ENCODE measurements at places on chromosomes 6 and 20.

DNA sequence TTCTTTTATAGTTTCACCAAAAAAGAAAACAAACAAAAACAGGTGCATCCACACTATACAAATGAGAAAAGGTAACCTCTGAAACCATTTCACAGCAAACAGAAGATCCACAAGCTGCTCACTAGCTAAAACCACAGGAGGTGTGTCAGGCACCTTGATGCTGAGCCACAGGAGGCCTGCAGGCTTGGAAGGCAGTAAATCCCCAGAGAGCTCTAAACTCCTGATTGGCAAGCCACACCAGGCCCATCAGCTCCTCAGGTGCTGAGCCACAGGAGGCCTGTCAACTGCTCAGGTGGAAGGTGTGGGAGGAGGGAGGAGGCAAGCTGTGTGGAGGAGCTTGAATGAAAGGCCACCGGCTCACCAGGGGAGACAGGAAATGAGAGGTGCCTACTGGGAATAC, 273.0 kb downstream of the PKHD1 start:
- peak; percentile 11 for DNase-seq

DNA sequence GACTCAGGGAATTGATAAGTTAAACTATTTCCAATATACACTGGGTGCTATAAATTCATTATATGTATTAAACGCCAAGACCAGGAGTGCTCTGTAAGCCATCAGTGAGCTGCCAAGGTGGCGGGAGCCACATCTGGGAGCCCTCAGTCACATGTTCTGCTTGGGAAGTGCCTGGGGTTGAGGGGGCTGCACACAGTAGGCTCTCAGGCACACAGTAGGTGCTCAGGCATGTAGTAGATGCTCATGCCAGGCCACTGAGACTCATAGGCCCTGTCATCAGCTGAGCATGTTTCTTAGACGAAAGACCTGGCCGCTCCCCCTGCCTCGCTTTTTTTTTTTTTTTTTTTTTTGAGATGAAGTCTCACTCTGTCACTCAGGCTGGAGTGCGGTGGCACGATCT, 83.3 kb upstream of the BHLHE23 start:
- DNase-seq = no peak

DNA sequence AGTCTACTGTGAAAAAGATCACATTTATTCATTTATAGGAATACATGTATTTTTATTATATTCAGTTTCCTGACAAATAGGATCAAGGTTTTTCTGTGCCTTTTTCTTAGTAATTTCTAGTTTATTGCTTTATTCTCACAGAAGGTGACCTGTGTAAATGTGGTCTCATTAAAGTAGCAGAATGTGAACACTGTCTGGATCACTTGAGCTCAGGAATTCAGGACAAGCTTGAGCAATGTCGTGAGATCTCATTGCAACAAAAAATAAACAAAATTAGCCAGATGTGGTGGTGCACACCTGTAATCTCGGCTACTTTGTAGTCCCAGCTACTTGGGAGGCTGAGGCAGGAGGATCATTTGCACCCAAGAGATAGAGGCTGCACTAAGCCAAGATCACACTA, 516.7 kb downstream of the CDKAL1 start:
- DNase-seq = no peak

GRCh38 chr20:18588574-18588933, 700 bp downstream of the DTD1 start:
- DNase-seq = no peak

DNA sequence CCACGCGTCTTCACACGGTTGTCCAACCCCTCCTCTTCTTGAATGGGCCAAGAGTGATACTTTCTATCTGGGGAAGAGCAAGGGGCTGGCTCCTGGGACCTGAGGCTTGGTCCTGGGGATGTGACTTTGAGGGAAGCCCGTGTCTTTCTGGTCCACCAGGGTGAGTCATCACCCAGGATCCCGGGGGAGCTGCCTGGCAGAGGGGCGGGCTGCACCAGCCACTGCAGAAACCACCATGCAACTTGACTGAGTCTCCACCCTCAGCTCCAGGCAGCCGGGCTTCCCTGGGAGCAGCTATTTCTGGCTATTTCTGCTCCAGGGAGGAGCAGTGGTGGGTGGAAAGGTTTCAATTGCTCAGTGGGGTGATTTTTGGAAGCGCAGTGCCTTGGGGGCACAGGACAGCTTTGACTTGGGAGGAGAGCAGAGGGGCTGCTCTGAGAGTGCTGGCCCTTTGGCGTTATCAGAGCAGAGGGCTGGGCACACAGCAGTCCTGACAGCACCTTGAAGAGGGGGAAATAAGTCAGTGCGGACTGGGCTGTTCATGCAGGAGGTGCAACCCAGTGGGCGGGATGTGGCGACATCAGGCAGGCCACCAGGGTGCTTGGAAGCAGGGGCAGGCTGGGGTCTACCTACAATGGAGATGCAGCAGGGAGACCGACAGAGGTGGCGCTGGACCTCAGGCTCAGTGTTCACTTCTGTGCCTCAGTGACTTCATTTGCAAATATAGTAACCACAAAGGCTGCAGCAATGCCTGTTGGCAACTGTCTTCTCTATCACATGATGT, 45.1 kb upstream of the FAM83D start:
- DNase-seq = no peak

DNA sequence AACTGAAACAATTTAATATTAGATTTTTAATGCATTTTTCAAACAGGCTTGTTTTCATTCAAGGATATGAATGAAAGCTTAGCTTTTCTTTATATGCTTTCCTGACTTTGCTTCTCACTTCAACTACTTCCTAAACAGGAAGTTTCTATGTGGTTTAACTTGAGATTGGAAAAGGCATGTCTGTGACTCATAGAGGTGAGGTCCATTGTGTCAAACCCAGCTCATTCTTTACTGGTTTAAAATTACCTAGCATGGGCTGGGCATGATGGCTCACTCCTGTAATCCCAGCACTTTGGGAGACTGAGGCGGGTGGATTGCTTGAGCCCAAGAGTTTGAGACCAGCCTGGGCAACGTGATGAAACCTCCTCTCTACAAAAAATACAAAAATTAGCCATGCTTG, 34.4 kb downstream of the EFHC1 start:
- no peak for DNase-seq

DNA sequence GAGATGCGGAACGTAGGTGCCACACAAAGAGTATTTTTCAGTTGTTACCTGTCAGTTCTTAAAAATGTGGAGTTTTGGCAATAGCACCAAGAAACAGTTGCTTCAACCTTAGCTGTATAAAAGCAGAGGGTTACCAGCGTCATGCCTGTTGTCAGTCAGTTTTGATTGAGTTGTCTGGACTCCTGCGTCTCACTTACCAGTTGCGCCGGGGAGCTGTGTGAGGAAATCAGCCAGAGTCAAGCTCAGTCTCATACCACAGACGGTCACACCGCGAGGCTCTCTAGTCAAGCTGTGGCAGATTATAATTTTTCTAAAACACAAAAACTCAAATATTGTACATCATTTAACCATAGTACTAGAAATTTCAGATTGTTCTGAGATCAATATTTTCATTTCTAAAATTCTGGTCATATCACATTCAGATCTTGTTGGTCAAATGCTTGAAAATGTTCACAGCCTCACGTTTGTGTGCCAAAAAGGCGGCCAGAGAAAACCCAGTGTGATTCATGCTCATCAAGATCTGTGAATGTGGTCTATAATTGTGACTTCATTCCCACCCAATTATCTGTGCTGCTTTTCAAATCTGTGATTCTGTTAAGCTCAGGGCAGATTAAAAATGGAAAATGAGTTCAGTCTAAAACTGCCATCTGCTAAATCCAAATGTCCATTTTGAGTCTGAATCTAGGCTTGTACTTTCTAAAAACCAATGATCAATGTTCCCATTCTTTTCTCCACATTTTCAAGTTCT, 37.5 kb downstream of the SASH1 start:
- DNase-seq = no peak

DNA sequence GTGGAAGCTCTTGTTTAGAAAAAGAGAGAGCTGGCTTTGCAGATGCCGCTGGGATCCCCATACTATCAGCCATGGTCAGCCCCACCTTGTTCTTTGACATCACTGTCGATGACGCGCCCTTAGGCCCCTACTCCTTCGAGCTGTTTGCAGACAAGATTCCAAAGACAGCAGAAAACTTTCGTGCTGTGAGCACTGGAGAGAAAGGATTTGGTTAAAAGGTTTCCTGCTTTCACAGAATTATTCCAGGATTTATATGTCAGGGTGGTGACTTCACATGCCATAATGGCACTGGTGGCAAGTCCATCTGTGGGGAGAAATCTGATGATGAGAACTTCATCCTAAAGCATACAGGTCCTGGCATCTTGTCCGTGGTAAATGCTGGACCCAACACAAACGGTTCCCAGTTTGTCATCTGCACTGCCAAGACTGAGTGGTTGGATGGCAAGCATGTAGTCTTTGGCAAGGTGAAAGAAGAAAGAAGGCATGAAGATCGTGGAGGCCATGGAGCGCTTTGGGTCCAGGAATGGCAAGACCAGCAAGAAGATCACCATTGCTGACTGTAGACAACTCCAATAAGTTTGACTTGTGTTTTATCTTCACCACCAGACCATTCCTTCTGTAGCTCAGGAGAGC, 2.4 kb upstream of the BLCAP start:
- no peak for DNase-seq

DNA sequence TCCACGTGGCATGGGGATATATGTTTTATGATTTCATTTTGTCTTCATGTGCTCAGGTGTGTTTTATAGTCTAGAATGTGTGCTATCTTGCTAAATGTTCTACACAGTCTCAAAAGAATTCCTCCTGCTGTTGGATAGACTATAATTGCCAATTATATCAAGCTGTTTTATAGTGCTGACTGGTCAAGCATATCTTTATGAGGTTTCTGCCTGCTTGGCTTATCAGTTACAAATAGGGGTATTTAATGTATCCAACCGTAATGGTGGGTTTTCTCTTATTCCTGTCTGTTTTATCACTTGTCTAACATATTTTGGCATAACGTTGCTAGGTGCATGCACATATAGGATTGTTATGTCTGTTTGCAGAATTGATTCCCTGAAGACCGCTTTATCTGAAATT, 201.3 kb downstream of the EYS start:
- DNase-seq = peak; percentile 48

GRCh38 chr20:1438361-1438760, 28.3 kb downstream of the NSFL1C start:
- DNase-seq = no peak

DNA sequence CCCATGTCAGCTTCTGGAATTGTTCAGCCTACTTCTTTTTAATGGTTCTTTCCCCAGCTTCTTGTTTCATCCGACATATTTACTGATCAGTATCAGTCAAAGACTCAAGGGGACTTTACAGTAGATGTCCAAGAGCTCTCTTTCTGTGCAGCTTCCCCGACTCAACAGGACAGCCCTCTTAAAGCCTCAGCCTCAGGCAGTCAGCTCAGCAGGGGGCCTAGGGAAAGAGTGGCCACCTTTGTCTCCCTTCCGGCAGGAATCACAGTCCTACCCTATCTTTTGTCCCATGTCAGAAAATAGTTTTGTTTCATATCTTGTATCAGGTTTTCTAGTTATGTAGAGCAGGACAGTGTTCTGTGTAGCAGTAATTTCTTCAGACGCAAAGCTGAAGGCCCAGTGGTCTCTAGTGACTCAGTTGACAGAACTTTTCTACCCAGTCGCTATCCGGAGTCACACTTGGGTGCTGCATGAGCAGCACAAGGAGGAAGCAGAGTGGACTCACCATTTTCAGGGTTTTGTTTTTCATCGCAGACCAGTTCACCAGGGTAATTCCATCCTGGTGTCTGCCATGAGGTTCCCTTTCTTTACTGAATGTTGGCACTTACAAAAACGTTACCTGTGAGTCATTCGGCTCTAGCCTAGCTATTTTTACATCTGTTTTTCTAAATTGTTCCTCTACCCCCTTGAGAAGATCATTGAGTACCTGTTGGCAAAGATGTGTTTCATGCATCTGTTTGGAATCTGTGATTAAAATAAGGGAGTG, 47.7 kb downstream of the SPATA2 start:
- no peak for DNase-seq

- no peak for DNase-seq
These were observed 97.5 kb downstream of the CDH26 start for GRCh38 chr20:60055740-60056139.

- DNase-seq = no peak
These were observed 3.0 kb downstream of the SLC18B1 start for GRCh38 chr6:132795461-132795860.

- peak; percentile 65 for DNase-seq
These were observed 121.1 kb downstream of the PLEKHG1 start for GRCh38 chr6:150720774-150721233.

GRCh38 chr20:63635431-63636141, 8.7 kb upstream of the GMEB2 start:
- DNase-seq = no peak

DNA sequence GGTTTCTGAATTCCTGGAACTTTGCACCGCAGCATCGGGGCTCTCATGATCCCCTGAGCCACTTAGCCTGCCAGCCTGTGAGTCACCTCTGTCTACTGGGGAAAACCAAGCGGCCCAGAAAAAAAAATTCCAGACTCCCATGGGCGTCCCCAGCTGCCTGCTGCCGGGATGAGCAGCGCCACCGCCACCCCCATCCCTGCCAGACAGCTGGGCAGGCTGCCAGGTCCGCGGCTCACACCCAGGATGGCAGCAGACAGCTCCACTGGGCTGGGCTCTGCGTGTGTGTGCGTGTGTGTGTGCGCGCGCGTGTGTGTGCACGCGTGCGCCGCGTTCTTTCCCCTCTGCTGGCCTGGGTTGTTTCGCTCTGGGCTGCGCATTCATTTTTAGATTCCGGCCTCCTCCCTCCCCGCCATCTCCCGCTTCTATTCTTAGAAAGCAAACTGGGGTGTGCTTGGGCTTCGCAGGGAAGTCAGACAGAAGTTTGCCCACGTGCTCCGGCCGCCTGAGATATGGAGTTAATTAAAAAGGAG, 38.9 kb upstream of the PMEPA1 start:
- DNase-seq = peak; percentile 89

- no peak for DNase-seq
These were observed 155.5 kb downstream of the ESR1 start for GRCh38 chr6:151963001-151963400.

- DNase-seq = no peak
These were observed 547.7 kb downstream of the EPM2A start for GRCh38 chr6:145187491-145188206.

DNA sequence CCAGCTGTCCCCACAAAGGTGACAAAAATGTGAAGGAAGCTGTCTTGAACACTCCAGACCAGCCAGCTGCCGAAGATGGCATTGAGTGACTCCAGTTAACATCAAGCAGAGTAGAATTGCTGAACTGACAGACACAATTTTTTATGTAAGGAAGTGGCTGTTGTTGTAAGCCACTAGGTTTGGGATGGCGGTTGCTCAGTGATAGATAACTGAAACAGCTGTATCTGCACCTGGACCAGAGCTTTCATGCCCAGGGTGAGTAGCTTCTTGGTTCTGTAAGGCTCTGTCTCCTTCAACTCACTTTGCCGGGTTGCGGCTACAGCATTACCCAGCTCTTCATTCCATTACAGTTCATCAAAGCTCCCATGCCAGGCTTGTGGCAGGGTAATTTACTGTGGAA, 49.7 kb upstream of the DDR1 start:
- DNase-seq = no peak

Data from NCI-H1105 (cell line).